ENCODE measurements at places on chromosomes 11 and 22. TPM values are rescaled to one million over a fixed set of nuclear protein-coding genes. Genes with fewer than 3 reads are reported as not detected.

Gene OR2AG2
- 0.34 TPM for total RNA-seq

Gene TRIM3
- 29.3 TPM for total RNA-seq

Gene ANKRD42
- 6.2 TPM for total RNA-seq

Gene FLRT1
- total RNA-seq: not detected

Gene SESN3
- total RNA-seq: 62.0 TPM

Gene NTM
- total RNA-seq: 27.0 TPM

Gene RBMXL2
- total RNA-seq: not detected

Gene LRP4
- total RNA-seq: 2.4 TPM

Gene PLAAT4
- 13.4 TPM for total RNA-seq

Gene CADM1
- total RNA-seq: 34.1 TPM
